Kidney tubule cell (primary cell): ENCODE measurements at places on chromosomes 12 and 14.

- no peak for DNase-seq
These were observed 368.8 kb downstream of the ALG10 start for GRCh38 chr12:34390846-34391700.

- DNase-seq = no peak
These were observed 8.6 kb upstream of the OAS2 start for GRCh38 chr12:112969547-112970306.

DNA sequence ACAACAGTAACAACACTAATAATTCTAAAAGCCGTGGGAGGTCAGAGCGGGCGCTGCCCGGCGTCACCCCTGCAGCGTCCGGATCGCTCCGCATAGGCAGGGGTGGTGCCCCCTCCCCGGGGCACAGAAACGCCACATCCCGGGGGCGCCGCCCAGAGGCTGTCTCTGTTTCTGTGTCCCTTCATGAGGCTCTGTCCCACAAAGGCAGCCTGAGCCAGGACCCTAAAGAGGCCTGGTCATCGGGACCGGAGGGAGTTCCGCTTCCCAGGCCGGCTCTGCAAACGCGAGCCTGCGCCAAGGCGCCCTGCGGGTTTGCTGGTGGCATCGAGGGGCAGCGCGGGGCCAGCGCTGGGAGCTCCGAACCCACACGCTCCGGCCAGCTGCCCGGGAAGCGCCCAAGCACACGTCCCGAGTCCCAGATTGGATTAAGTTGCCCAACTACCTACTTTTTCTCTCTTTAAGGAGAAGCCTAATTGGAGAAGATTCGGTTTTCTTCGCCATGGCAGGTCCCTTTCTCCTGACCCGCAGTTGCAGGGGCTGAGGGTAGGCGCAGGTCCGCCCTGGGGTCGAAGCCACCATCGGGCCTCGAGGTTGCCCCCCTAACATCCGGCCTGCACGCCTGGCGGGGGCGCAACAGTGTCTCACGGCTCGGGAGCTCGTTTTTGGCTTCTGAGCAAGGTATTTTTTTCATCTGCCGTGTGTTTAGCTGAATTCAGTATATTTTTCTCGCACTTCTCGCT is 421.7 kb downstream of the VRK1 start:
- DNase-seq = peak; percentile 31

GRCh38 chr14:51008446-51008845 is 64.2 kb upstream of the PYGL start:
- no peak for DNase-seq

DNA sequence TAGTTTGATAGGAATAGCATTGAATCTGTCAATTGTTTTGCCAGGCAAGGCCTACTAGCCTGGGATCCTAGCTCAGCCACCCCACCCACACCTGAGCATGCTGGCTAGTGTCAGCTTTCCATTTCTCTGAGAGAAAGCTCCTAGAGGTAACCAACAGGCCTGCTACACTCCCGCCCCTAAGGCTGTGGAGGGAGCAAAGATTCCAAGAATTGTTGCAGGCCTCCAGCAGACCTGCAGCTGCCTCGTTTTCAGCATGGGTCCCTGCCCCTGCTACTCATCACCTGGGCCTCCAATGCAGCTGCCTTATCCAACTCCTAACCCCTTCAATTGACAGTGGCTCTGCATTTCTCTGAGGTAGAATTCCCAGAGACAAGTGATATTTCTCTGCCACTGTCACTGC is 852.4 kb upstream of the MDGA2 start:
- DNase-seq = no peak

GRCh38 chr12:100279607-100280244 is 12.7 kb downstream of the SCYL2 start:
- DNase-seq = peak; percentile 9

DNA sequence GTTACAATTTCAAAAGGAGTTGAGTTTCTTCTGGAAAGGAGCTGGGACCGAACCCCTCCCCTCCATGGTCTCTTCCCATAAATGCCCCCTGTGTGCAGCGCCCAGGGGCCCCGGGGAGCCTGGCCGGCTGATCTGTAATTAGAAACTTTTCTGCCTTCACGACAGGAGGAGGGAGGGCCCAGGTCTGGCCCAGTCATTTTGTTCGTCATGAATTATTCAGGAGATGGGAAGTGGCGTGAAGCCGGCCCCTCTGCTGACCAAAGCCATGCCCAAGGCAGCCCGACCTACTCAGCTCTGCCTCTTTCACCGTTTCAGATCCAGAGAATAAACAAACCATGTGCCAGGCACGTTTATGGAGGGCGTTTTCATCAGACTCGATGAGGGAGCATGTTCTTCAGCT is 33.3 kb upstream of the MSI1 start:
- peak; percentile 41 for DNase-seq

DNA sequence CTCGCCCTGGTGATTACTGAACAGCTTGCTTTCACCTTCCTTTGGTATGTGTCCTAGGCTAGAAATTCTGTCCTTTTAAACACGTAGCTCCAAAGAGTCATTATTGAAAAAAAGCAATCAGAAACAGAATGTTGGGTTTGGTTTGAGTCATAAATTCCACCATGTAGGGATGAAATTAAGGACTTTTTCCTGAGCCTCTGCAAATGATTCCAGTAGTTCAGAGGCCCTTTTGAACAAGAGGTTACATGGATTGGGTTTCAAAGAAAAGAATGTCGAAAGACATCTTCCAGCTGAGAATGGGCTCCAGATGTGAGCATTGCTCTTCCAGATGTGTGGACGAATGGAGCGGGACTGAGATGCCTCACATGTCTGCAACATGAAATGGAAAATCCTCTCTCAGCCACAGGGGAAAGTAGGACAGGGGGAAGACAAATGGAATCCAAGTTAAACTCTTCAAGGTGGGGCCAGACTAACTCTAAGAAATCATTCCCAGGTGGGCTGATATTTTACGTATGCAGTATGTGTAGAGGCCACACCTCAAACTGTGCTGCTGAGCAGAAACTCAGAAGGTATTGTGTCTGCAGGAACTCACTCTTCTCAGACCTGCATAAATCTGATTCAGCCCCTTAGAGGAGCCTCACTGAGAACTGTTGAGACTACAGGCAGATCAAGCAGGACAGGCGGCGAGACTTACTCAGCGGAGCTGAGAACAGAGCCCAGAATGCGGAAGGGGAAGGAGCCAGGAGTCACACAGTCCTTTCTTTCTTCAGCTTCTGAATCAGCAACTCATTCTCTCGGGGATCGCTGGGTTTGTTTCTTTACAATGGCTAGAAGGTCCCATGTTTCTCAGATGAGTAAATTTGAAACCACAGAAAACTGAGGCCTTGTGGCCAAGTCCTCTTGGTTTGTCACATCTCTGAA is 23.3 kb upstream of the EMP1 start:
- peak; percentile 96 for DNase-seq

- peak; percentile 58 for DNase-seq
These were observed 2.8 kb upstream of the KCNH3 start for GRCh38 chr12:49535921-49536525.

DNA sequence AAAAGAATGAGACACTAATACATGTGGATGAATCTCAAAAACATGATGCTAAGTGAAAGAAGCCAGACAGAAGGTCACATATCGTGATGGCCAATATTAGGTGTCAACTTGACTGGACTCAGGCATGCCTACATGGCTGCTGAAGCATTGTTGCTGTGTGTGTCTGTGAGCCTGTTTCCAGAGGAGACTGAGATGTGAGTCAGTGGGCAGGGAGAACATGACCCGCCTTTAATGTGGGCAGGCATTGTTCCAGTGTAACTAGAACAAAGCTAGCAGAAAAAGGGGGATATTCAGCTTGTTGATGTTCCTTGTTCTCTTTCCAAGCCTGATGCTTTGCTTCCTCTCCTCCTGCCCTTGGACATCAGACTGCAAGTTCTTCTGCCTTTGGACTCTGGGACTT is 47.6 kb downstream of the DCAF5 start:
- DNase-seq = peak; percentile 78

- DNase-seq = no peak
These were observed 77.7 kb downstream of the ARF6 start for GRCh38 chr14:49970474-49971147.

DNA sequence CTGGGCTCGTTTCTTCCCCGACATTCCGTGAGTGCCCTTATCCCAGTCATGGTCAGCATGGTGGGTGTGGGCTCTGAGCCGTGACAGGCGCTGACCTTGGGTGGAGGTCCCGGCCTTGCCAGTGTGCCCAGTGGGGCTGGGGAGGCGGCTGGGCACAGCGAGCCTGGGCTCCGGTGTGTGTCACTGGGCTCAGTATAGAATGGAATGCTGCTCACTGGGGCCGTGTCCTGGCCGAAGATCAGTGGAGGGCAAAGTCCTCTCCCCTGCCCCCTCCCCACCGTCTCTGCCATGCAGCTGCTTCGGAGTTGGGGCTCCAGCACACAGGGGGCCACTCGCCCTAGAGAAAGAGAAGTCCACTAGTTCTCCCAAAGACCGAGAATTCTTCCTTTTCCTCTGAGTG is 164.4 kb downstream of the TSPAN9 start:
- peak; percentile 54 for DNase-seq

- no peak for DNase-seq
These were observed 28.5 kb downstream of the NOPCHAP1 start for GRCh38 chr12:105014603-105015002.

- DNase-seq = no peak
These were observed 17.3 kb upstream of the DHRS4 start for GRCh38 chr14:23936084-23936829.
